Lower lobe of right lung (tissue), 2 donors: ENCODE measurements at places on chromosomes 7 and 10. TPM values are rescaled to one million over a fixed set of nuclear protein-coding genes. Genes with fewer than 3 reads are reported as not detected.

GRCh38 chr10:122727426-122727825 lies 27.8 kb upstream of the C10orf120 start:
- DNase-seq, result no peak

HHEX gene
- 19.5 TPM for total RNA-seq

- DNase-seq, result no peak
Measured at GRCh38 chr7:101874028-101874427, 56.6 kb downstream of the CUX1 start.

DNA sequence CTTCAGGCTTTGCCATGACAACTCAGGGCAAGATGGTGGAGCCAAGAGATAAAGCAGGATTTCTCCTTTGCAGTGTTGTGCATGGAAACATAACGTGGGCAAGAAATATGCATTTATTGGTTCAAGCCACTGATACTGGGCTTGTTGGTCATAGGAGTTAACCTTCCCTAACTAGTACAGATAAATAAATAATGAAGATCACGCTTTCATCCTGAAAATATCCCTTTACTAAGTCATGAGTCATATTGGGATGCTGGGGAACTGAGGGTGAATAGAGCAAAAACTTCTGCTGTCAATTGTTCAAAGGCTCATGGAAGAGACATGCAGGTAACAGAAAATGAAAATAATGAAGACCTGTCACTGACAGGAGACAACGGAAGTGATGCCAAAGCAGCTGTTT lies 55.5 kb downstream of the TES start:
- no peak for DNase-seq

DNA sequence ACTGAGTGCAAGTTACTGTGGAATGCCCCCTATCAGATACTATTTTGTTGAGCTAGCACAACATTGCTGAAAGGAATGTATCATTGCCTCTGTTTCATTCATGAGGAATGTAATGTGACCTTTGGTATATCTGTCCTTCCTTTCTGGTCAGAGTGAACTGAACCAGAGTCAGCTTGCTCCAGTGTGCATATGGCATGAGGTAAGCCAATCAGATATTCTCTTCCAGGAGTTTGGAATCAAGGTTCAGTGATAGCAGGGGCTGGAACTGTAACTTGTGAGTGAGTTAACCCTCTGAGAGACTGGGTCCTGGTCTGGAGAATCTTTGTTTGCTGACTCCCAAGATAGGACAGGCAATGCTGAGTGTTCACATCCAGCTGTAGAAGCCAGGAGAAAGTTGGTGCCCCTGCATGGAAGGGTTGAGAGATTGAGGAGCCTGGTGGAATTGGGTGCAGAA lies 45.3 kb upstream of the OSBPL3 start:
- DNase-seq, result no peak

DNA sequence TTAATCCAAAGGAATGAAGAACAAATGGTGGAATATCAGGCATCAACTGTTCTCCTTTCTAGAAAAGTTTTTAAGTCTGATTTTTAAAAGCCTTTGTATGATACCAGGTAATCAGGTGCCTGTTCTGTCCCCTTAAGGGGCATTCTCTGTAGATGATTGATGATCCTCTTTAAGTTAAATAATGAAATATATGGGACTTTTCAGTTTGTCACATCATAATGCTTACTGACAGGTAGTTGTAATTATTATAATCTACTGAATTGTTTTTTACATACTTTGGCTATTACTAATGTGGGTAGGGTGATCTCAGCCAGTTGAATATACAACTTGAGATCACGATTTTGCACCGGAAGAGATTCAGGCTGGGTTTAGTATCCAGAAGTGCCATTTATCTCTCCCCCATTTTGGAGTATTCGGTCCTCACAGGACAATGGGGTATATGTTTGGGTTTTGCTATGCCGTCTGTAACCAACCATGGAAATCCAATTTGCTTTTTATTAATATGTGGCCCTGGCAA lies 330.2 kb downstream of the BICC1 start:
- DNase-seq, result no peak
